H4 (cell line): ENCODE measurements at places on chromosomes 1 and 21.

GRCh38 chr1:59025898-59026426 lies 242.1 kb upstream of the JUN start:
- DNase-seq = no peak

DNA sequence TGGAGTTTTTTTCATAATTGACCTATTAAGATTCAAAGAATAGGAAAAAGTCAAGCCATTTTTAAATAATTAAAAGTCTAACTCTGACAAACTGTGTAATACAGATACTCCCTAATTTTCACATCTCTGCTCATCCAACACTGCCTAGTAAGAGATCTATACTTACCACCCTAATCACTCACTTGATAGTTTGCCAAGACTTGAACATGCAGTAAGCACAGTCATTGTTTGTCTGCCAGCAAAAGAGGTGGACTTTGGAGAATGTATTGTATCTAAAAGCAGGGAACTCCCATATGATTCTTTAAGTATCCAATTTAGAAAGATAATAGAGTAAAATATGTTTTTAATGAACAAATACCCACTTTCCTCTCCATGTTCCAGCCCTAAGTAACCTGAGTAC lies 15.5 kb downstream of the TMEM59 start:
- DNase-seq = no peak

DNA sequence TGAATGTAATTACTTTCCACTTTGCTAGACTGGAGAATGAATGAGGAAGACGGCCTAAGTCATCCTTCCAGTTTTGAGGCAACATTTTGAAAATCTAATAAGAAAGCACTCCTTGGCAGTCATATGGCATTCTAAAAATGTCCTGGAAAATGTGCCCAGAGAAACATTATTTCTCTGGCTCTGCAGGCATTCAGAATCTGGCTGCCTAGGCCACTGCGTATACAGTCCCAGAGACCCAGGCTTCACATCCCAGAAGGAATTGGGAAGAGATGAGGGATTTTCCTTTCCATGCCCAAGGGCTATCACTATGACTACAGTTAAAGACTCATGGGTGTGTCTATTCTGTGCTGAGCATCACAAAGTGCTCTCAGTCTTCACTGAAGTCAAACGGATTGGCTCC lies 92.9 kb downstream of the BEND5 start:
- no peak for DNase-seq

DNA sequence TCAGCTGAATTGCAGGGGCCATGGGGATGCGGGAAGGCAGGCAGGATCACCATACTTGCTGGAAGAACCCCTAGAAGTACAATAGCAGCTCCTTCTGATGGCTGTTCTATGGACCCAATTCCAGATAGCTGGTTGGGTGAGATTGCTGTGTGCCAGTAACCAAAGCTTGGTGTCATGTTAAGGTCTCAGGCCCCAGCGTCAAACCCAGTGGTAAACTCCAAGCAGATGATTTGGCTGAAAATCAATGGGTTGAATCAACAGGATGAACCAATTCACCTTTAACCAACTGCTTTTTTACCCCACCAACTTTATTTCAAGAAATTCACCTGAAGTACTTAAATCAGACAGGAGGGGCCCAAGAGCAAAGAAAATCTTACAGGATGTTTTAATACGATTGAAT lies 37.8 kb downstream of the C8B start:
- DNase-seq = no peak

- no peak for DNase-seq
Measured at GRCh38 chr1:241012708-241013340, 344.2 kb downstream of the RGS7 start.

- DNase-seq = no peak
Measured at GRCh38 chr21:14559102-14559501, 13.0 kb upstream of the SAMSN1 start.

- DNase-seq = no peak
Measured at GRCh38 chr1:156259805-156260204, 11.9 kb upstream of the PAQR6 start.

DNA sequence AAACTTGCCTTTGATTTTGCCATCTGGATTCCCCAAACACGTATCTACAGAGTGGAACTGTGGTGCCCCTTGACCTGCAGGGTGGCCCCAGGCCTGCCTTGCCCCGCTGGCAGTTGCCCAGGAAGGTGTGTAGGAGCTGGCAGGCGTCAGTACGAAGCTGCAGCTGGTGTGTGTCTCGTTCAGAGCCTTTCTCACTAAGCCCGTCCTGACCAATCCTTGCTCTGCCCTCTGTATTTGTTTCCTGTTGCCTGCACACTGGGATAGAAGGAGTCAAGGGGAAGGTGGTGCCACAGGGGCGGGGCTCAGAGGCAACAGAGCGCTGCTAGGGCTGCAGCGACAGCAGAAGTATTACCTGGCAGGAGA lies 5.2 kb upstream of the VSIG8 start:
- DNase-seq = no peak

- DNase-seq = no peak
Measured at GRCh38 chr1:247330548-247331171, 1.0 kb downstream of the ZNF496 start.

DNA sequence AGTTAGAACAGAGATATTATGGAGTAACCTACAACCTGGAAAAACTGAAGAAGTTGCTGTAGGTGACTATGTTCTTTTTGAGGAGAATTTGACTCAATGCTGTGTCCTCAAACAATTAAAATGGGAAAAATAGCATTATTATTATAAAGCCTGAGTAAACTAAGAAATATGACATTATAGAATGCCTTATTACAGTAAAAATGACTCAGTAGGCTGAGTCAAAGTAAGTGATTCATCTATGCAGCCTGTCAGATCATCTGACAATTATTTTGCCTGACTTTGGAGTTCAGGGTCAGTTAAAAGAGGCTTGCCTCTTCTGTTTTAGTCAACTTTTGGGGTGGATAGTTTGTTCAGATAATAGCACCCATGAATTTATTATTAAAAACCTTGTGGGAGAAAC lies 150.8 kb upstream of the PTGFR start:
- DNase-seq = no peak

DNA sequence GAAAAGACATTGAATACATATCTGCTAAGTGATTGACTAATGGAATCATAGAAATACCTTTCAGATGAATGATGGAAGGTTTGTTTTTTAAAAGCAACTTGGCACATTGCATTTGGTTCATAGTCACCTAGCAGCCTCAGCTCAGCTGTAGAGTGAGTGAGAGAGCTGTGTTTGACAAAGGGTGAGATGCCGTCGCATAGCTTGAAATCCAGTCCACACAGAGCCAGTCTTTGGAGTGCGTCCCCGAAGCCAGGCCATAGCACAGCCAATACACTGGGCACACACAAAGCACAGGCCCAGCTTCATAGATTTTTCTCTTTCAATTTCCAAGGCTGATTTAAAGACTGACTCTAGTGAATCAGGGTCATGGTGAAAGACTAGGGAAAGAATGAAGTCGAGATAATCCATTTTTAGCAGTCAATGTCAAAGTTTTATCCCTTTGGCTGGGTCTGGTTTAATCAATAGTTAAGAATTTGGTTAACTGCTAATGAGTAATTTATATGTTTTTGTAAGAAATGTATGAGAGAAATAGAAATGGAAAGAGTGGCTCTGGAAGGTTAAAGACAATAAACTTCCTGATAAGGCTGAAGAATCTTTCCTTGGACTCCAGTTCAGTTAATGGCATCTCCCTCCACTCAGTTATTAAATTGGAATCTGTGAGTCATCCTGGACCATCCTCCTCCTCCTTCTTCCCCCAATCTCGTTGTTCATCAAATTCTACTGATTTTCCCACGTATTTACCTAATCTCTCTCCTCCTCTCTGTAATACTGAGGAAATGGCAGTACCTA lies 101.2 kb upstream of the IRF2BP2 start:
- DNase-seq = no peak

DNA sequence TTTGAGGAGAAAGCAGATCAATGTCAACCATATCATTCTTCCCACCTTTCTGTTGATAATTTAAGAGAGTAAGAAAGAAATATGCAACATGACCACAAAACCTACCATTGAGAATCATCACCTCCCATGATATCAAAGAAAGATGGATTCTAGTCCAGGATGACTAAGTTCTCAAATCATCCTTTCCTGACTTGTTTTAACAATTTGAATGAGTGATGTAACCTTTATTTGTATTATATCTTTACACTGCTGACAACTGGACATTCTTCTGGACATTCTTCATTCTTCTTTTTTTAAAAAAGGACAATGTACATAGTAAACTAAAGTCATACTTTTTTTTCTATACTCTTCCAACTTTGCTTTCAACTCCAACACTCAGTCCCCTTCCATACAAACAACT lies 9.5 kb downstream of the PSMB4 start:
- no peak for DNase-seq

DNA sequence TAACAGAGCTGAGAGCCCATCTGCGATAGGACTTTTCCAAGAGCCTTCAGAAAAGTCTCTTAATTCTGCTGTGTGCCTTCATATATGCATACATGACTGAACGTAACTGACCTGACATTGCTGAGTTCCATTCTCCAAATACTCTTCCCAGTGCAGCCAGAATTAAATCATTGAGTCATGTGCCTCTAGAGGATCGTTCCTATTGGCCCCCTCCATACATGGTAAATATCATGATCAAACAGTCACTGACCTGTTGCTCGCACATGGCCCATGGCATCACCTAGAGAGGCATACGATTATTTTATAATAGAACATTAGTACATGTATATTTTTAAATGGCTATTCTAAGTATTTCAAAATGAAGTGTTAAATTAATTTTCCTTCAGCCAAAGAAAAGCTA lies 186.8 kb downstream of the PBX1 start:
- no peak for DNase-seq

- peak; percentile 38 for DNase-seq
Measured at GRCh38 chr21:38990424-38990794, 184.7 kb downstream of the ETS2 start.

DNA sequence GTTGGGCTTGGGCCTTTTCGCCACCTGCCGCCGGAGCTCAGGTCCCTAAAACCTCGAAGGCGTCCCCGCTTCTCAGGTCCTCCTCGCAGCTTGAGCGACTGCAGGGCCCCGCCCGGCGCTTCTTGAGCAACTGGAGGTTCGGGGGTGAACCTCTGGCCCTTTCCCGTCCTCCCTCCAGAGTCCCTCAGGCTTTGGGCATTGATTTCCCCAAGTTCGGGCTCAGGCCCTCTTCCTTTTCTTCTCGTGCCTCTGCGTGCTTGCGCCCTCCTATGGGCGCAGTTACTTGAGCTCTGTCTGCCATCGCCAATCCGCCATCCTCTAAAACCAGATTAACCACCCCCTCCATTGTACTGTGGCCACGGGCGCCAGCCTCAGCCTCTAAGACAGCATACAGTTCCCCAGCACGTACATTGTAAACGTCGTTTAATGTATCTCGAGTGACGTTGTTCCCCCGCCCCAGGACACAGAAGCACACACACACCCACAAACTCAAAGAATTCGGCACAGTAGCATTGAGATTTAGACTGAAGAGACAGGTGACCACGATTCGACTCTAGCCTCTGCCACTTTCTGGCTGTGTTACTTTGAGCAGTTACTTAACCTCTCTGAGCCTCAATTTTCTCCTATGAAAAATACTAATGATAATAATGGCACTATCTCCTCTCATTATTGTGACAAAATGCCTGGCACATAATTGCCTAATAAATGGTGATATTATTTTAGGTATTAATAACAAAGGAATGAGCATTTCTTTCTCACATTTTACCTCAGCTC lies 22.6 kb downstream of the BTG2 start:
- peak; percentile 25 for DNase-seq

GRCh38 chr1:198713081-198713480 lies 74.2 kb downstream of the PTPRC start:
- no peak for DNase-seq

DNA sequence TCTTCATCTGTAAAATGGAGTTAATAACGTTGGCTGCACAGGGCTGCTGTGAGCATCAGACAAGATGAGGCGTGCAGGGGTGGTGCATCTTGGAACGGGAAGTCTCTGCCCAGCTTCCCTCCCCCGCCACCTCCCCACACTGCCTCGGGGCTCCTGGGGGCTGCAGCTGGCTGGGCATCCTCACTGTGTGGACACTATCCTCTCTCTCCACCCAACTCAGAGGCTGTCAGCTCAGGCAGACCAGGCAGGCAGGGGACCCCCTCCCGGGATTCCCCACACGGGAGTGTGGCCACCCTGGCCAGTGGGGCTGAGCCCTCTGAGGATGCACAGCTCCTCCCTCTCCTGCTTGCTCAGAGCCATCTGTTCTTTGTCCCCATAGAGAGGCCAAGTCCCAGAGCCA lies 122.7 kb downstream of the CCDC185 start:
- DNase-seq = no peak

GRCh38 chr1:222370913-222371675 lies 176.8 kb downstream of the HHIPL2 start:
- DNase-seq = peak; percentile 71

GRCh38 chr1:22317231-22317919 lies 134.3 kb upstream of the ZBTB40 start:
- DNase-seq = no peak

GRCh38 chr1:217240656-217241055 lies 390.2 kb downstream of the GPATCH2 start:
- no peak for DNase-seq

DNA sequence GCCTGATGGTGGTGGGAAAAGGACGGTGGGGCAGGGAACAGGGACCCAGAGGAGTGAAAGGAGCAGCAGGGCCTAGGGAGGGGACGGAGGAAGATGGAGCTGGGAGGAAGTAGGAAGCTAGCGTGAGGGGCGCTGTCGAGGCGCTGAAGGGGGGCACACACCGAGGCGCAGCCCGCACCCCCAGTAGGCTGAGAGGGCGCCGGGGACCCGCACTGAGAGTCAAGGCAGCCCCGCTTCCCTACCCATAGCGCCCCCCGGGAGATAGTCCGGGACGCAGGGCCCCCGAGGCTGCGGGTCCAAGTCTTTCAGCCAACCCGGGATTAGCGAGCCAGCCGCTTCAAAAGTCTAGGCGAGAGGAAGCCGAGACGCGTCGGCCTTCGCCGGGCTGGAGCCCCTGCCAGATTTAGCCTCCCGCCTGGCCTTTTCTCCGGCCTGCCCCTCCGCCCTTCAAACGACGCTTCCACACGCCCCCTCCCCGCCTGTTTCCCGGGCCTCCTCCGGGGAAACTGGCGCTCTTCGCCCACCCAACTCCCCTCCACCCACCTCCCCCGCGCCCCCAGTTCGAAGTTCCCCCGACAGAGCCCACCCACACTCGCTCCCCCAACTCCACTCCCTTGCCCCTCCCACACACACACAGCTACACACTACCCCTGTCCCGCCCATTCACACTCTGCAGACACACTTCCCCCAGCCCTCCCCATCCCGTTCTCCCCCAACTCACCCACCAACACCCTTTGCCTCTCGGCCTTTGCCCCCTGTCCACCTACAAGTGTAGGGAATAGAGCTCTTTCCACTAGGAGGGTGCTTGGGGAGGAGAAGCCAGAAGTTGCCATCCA lies 7.8 kb upstream of the PROX1 start:
- DNase-seq = no peak

DNA sequence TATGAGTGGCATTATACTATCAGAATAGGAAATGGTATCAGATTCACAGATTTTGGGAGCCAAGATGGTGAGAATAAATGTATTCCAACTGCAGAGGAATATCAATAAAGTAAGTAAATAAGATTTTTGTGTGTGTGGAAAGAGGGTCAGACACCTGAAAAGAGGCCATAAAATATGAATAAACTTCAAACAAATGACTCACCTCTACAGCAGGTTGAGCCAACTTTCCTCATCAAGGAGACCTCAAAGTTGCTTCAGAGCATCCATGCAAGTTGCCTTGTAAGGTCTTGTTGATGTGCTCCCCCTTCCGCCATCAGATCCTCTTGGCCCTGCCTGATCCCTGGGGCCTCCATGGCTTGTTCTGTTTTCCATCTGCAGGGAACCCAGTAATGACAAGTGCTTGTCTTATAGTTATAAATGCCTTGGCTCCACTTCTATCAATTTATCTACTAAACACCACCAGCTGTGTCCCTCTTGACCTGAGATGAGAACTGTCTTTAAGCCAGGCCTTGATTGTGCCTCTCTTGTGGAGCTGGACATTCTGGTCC lies 775.6 kb downstream of the LTN1 start:
- no peak for DNase-seq
